ENCODE measurements at places on chromosomes 3 and 15.
A peak's percentile ranks its signal among the peaks of the same experiment; 100 is the strongest.

- no peak for DNase-seq
Observed at GRCh38 chr15:40270246-40270995, 12.4 kb downstream of the ANKRD63 start.

DNA sequence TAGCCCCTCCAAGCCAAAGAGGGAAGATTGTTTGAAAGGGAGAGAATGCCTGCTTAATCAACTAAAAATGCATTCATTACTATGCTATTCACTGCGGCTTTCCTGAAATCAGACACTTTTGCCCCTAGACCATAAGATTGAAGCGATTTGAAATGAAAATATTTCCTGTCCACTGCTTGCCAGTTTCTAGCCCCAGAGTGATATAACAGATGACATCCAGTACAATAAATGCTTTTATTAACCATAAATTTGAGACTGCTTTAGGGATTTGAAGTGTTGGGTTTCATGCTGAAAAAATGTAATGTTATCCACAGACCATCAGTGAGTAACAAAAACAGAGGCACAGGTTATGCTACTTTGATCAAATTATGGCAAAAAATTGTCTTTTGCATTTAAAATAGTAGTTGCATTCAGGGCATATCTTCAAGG lies 14.1 kb downstream of the IL17RD start:
- DNase-seq = no peak

GRCh38 chr3:52886049-52886730 lies 11.2 kb downstream of the STIMATE start:
- no peak for DNase-seq

DNA sequence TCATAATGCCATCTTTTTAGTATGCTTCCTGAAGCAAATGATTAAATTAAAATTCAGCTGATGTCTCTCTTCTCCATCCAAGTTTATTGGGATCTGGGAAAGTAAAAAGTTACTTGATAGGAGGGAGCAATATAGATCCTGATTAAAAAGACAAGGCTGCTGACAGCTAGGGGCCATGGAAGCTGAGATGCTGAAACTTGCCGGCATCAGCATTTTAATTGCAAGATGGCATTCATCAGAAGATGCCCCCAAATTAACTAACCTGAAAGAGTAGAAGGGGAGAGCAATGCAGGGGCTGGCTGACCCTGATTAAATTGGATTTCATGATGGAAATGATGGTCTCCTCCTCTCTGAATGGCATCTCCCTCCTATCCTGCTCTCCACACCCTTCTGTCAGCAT lies 31.1 kb downstream of the CPNE4 start:
- DNase-seq = no peak

DNA sequence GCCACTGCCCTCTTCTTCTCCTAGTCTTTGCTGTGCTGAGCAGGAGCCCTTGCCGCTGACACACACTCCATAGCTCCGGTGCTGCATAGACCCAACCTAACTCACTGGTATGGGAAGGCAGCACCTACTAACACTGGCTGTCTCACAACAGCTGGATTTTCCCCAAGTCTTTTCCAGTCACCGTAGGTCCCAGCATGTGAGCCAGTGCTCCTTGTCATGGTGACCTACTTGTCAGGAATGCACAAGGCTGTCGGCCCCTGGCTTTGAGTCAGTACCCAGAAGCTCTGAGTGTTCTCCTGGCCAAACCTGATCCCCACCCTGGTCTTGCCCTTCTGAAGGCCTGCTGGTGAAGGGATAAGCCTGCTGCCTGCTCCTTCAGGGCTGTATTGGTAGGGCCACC lies 25.7 kb downstream of the AMOTL2 start:
- DNase-seq = no peak

DNA sequence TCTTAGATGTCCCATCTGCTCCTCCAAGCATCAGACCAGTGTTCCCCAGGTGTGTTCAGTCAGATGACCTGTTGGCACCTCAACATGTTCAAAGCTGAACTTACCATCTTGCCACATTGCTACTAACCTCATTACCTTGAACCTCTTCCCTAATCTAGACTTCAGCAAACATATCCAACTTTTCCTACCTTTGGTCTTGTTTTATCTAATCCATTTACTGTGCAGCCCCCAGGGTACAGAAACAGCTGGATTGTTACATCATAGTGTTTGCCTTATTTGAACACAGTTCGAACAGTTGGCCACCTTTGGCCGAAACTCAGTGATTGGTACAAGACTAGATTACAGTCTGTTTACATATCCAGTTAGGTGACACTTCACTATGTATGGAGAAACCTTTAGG lies 36.1 kb upstream of the MCF2L2 start:
- DNase-seq = no peak

DNA sequence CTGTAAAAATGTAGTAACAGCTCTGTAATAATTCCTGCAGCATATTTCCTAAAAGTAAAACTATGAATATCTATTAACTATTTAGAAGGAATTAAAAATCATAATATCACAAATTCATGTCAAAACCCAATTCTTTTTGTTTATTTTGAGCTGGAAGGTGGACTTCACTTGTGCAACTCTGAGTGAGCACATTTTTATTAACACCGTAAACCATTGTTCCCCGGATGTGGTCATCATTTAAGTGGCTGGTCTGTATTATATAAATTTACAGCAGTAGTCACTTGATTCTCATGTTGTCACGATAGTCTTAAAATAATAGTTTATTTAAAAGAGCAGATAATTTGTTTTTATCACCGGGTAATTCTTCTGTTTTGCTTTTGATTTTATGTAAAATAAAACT lies 43.0 kb upstream of the UTS2B start:
- no peak for DNase-seq

DNA sequence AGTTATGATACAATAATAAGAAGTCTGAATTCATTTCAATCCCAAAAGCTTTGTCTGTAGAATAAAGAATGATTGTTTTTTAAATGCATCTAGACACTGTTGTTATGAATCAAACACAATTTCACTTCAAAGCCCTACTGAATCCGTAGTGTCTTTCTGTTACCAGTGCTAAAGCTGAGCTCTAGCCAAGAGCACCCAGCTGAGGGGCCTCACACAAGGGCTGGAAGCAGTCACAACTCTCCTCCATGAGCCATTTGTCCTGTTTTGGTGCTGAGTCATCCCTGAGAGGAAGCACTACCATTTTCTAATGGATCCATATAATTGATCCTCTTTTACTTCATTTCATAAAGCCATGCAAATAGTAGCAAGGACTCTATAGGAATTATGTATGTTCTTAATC lies 158.2 kb upstream of the ANKRD28 start:
- no peak for DNase-seq

DNA sequence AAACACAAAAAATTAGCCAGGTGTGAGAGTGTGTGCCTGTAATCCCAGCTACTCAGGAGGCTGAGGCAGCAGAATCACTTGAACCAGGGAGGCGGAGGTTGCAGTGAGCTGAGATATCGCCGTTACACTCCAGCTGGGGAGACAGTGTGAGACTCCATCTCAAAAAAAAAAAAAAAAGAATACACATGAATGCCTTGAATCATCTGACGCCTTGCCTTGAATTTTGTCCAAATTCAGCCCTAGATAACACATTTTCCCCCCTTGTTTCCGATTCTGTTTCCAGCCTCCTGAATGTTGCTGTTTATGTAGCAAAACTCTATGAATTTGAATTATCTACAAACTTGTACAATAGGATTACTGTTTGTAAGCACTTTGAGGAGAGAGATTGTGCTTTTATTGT lies 98.7 kb upstream of the ARL6 start:
- DNase-seq = no peak

DNA sequence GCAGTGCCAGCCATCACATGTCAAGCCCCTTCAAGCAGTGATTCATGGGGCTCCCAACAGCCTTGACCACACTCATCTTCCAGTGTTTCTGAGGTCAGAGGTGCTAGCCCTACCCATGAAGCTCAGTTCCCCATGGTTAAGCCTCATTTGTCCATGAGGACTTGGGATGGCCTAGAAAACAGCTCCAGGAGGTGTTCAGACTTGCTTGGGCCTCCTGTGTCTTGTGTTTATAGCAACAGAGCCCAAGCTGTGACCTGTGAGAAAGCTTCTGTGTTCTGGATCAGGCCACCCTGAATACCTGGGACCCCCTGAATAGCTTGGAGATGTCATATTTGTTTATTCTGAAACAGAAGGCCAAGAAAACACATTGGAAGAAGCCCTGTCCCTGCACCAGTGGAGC lies 36.7 kb downstream of the LARP6 start:
- DNase-seq = no peak

- DNase-seq = no peak
Observed at GRCh38 chr3:58324391-58325390, 8.0 kb upstream of the PXK start.

GRCh38 chr15:41024131-41024530 lies 70.9 kb downstream of the CHAC1 start:
- DNase-seq = no peak

GRCh38 chr15:69497667-69498066 lies 45.0 kb downstream of the RPLP1 start:
- DNase-seq = no peak

DNA sequence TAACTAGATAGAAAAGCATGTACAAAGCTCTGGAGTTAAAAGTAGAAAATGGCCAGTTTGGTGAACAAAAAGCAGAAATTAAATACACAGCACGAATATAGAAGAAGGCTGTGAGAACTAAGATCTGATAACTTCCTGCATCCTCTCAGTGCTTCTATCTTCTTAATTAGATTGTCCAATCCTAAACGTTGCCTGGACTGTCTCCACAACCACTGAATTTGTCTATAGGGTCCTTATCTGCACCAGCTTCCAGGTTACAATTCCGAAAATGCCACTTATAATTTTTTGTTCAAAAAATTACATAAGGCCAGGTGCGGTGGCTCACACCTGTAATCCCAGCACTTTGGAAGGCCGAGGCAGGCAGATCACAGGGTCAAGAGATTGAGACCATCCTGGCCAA lies 626.3 kb downstream of the TBL1XR1 start:
- DNase-seq = no peak

DNA sequence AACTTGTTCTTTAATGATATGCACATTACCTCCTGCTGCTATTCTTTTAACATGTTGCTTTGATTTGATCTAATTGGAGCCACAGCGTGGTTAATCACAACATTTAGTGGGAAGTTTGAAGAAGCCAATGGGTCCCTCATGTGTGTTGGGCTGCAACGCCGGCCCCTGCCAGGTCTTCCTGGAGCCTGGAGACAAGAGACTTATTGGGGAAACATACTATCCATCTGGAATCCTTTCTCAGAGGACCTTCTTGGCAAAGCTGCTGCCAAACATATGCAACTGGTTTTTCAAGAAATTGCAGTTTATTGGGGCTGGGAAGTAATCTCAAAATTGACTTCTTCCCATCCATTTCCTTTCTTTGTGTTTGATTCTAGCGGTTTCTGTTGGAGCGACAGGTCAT lies 396.3 kb upstream of the PROK2 start:
- DNase-seq = no peak

DNA sequence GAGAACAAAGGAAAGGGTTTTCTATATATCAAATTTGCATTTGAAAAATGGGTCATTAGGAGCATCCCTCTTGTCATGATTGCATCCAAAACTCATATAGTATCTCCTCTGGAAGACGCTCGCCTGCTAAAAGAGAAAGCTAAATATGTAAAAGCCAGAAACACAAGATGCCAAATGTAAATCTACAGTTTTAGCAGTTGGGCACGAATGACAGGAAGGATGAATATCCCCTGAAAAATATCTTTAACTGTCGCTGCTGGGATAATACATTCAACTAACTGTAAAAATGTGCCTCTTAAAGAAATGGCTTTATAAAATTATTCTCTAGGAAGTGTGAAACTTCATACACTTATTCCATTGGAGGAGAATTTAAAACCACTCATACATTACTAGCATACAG lies 101.7 kb downstream of the DCLK3 start:
- DNase-seq = no peak

DNA sequence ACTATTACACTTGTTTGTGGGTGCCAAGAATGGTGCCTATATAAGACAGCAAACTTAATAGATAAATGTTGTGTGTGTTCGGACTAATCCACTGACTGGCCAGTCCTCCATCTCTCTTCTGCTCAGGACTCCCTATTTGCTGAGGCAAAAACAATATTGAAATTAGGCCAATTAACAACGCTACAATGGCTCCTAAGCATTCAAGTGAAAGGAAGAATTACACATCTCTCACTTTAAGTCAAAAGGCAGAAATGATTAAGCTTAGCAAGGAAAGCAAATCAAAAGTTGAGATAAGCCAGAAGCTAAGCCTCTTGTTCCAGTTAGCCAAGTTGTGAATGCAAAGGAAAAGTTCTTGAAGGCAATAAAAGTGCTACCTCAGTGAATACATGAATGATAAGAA lies 126.9 kb downstream of the CCNL1 start:
- no peak for DNase-seq

GRCh38 chr3:144010371-144010770 lies 38.7 kb downstream of the DIPK2A start:
- no peak for DNase-seq

- DNase-seq = no peak
Observed at GRCh38 chr3:6282918-6283317, 578.0 kb upstream of the GRM7 start.

DNA sequence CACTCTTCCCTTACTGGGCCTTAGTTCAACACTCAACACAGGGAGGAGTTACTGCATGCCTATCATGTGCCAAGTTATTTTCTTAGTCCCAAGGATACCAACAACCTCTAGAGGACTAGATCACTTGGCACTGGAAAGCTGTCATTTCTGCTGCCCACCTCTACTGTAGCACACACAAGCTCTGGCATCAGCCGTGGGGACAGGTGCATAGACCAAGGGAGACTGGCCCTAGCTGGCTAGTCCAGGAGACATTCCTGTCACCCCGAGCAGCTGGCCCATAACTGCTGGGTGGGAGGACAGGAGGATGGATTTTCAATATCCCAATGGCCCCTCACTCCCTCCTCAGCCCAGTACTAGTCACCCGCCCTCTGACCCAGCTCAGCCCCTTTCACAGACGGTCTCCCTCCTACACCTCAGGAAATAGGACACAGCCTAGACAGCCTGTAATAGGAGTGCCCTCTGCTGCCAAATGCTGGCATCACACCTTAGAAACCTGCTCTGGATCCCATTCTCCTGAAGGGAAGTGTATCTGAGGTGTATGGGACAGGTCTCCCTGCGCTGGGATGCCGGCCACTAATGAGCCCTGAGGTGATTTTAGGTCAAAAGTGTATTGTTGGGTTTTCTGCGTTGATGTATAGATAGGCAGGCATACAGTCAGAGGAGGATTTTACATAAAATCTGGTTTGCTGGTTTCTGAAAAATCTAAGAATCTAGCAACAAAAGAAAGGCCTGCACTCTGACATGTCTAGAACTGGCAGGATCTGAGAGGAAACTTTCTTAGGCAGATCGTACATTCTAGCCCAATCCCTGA lies 3.4 kb upstream of the DZIP1L start:
- peak; percentile 48 for DNase-seq

GRCh38 chr3:4757575-4758248 lies 221.5 kb upstream of the BHLHE40 start:
- no peak for DNase-seq
